ENCODE measurements at places on chromosomes 3 and 15. TPM values are rescaled to one million over a fixed set of nuclear protein-coding genes. Genes with fewer than 3 reads are reported as not detected.
A peak's percentile ranks its signal among the peaks of the same experiment; 100 is the strongest.

TGM5 gene
- total RNA-seq, result 0.71 TPM

- peaks cover 8% of the 10 kb centered on the region for H3K27me3 ChIP-seq
- no peak overlapping the region for H3K4me3 ChIP-seq
- DNase-seq, result no peak
- no peaks in the 10 kb centered on the region for H3K36me3 ChIP-seq
Observed at GRCh38 chr15:94670438-94671034, 439.2 kb downstream of the MCTP2 start.

DNA sequence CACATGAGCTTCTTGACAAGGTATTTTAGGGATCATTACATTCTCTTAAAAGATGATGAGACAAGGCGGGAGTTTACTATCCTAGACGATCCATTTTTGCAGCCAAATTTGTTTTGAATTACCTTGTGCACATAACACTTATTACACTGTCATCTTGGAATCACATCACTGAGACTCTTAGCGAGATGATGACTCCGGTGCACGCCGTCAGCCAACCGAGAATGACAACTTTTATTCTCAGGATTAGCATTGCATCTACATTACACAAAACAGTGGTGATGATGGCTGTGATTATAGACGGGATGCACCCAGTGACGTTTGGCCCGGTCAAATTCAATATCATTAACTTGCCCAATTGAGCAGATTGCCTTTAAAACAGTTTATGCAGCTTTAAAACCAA lies 216.1 kb downstream of the PDZRN3 start:
- no peak for DNase-seq
- peaks cover 43% of the 10 kb centered on the region for H3K4me1 ChIP-seq
- peaks cover 29% of the 10 kb centered on the region for H3K27me3 ChIP-seq

DNA sequence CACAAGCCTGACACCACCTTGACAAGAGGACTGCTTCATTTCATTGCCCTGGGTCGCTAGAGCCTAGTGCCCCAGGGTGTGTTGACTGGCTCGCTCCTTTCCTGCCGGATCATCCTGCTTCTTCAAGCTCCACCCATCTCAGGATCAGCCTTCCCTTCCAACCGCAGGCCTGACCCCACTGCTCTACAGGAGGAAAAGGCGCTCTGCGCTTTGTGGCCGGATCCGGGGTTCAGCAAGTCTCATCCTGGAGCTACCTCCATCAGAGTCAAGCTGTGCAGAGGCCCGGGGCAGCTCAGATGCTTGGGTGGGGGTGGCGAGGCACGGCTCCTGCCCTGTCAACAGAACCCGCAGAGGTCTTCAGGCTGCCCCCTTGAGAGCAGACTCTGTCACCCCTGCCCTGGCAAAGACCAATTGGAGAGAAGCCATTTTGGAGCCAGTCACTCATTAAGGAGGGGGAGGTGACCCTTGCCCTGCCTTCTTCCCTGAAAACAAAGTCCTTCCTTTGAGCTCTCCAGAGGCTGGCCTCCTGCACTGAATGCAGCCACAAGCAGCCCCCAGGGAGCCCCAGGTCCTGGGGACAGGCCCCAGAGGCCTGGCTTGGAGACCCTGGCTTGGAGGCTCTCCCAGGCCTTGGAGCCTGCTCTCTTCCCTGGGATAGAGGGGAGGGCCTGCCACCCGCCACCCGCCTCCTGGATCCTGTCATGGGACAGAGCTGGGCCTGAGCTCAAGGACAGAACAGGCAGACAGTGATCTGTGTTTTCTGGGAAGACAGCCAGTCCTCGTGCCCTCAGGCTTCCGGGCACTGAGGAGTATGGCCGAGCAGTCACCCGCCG lies 80.3 kb downstream of the CPN2 start:
- H3K4me1 ChIP-seq, result peaks cover 58% of the 10 kb centered on the region
- DNase-seq, result no peak
- H3K36me3 ChIP-seq, result no peaks in the 10 kb centered on the region
- peak overlapping the region; percentile 33 for H3K27ac ChIP-seq
- peaks cover 4% of the 10 kb centered on the region for H3K27me3 ChIP-seq
- H3K4me3 ChIP-seq, result no peak overlapping the region

BCL2A1 gene
- not detected for total RNA-seq

GRCh38 chr3:45632956-45633355 lies 38.4 kb downstream of the LIMD1 start:
- DNase-seq, result no peak
- H3K4me3 ChIP-seq, result no peak overlapping the region
- no peak overlapping the region for H3K27ac ChIP-seq
- H3K27me3 ChIP-seq, result no peaks in the 10 kb centered on the region

DNA sequence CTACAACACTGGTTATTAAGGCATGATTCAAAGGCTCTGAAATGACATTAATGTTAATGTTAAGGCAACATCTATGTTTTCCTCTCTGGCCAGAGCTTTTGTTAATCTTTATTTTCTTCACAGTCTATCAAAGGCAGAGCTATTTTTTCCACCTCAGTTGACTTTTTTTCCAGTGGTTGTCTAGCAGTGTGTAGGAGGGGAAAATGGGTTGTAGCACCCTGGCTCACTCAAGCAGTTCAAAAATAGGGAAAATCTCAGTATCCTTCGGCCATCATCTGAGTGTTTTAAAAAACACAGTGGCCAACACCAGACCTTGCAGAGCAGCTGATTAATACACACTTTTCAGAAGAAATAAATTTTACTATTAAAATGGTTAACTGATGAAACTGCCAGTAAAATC lies 21.4 kb downstream of the CBLB start:
- peaks cover 12% of the 10 kb centered on the region for H3K4me1 ChIP-seq
- peaks cover 25% of the 10 kb centered on the region for H3K36me3 ChIP-seq
- peak overlapping the region; percentile 16 for H3K4me3 ChIP-seq
- no peak for DNase-seq

DNA sequence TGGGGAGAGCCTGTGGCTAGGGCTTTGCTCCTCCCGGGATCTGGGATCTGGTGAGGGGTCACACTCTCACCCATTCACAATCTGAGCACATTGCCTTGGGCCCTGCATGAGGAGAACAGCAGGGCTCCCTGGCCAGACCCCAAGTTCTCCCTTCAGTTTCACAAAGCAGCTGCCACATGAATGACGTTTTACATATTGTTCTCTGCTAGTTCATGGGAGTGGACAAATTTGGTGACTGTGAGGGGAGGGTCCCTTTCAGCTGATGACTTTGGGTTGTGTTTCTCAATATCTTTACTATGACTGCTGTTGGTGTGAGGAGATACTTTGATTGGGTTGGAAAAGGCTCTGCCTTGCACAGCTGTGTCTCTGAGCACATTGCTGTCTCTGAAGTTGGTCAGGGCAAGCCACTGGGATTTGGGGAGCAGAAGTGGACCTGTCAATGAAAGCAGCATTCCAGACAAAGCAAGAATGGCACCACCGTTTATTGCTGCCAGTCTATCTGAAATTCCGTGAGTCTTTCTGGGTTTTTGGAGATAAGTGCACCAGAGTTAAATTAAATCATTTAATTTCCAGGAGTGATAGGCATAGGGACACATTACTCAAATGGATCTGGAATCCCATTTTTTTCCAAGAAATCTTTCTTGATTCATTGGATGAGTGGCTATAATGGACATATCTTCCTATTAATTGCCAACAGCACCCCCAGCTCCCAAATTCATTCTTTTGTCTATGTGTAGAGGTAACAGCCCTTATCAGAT lies 10.3 kb downstream of the TIMP4 start:
- DNase-seq, result no peak
- no peaks in the 10 kb centered on the region for H3K4me1 ChIP-seq
- no peaks in the 10 kb centered on the region for H3K36me3 ChIP-seq
- peaks cover 4% of the 10 kb centered on the region for H3K27me3 ChIP-seq

PCSK6 gene
- total RNA-seq, result 6.5 TPM

DNA sequence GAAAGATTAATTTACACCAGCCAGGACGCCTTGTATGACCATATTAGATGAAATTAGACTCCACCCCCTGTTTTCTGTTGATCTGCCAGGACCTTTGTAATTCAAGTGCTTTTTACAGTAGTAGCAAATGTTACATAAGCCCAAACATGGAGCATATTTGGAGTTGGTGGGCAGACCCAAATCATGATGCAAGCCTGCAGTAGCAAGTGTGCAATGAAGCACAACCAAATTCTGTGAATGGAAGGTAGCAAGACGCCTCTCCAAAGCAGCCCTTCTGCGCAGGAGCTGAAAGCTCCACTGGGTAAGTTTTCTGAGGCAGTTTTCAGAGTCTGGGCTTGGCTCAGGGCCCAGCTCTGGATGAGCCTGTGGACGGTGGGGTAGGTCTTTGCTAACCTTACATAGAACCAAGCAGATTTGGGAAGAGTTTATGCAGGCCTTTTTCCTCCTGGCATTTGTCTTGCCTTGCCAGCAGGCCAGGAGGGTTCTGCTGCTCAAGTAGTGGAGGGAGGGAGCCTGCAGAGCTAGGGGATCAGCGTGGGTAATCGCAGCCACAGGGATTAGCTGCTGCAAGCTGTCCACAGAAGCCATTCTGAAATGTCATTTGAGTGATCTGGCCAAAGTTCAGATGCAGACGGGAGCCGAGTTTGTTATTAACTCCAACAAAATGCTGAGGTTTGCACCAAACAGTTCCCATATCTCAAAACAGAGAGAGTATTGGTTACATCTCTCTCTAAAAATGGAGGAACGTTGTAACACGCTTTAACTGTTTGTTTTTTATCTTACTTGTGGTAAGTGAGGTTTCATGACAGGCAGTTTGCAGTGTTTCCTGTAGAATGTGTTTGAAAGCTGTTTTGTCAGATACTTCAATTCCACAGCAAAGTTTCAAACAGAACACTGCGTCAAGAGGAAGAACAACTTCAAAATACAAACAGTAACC lies 55.4 kb downstream of the PSMD6 start:
- no peak for DNase-seq
- H3K36me3 ChIP-seq, result peaks cover 5% of the 10 kb centered on the region
- no peaks in the 10 kb centered on the region for H3K27me3 ChIP-seq
- H3K4me3 ChIP-seq, result peak overlapping the region; percentile 65
- peak overlapping the region; percentile 51 for H3K27ac ChIP-seq

CCR8 gene
- total RNA-seq, result 1.2 TPM

GRCh38 chr15:57253500-57253899 lies 122.8 kb upstream of the CGNL1 start:
- H3K36me3 ChIP-seq, result peaks cover 38% of the 10 kb centered on the region
- H3K27ac ChIP-seq, result no peak overlapping the region
- H3K4me3 ChIP-seq, result no peak overlapping the region
- peaks cover 3% of the 10 kb centered on the region for H3K4me1 ChIP-seq

DNA sequence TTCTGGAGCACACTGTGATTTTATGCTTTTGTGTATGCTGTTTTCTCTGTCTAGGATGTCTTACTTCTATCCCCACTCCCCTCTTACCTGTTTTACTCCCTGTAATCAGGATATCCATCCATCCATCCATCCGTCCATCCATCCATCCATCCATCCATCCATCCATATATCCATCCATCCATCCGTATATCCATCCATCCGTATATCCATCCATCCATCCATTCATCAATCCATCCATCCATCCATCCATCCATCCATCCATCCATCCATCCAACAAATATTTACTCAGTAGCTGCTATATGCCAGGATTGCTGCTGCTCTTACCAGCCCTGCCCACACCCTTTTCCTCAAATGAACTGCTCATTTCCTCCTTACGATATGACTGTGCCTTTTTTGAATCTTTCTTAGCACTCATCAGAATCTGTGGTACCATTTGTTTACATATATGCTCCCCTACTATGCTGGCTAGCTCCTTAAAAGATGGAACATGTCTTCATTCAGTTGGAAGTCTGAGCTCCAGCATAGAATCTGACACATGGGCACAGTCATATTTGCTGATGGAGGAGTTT lies 35.2 kb downstream of the USP13 start:
- no peak overlapping the region for H3K27ac ChIP-seq
- H3K4me1 ChIP-seq, result no peaks in the 10 kb centered on the region
- no peak for DNase-seq
- H3K27me3 ChIP-seq, result no peaks in the 10 kb centered on the region

- peaks cover 31% of the 10 kb centered on the region for H3K4me1 ChIP-seq
- H3K4me3 ChIP-seq, result no peak overlapping the region
- no peaks in the 10 kb centered on the region for H3K36me3 ChIP-seq
- H3K27ac ChIP-seq, result no peak overlapping the region
Observed at GRCh38 chr3:112813723-112814171, 32.9 kb downstream of the CD200R1L start.

STAB1 gene
- 0.12 TPM for total RNA-seq

GHSR gene
- not detected for total RNA-seq

DPPA2 gene
- total RNA-seq, result 0.36 TPM

GRCh38 chr3:114126461-114126860 lies 52.4 kb downstream of the DRD3 start:
- no peak for DNase-seq
- no peak overlapping the region for H3K27ac ChIP-seq
- H3K4me1 ChIP-seq, result peaks cover 8% of the 10 kb centered on the region
- H3K36me3 ChIP-seq, result no peaks in the 10 kb centered on the region

GRCh38 chr15:56342653-56343052 lies 22.6 kb upstream of the TEX9 start:
- H3K27ac ChIP-seq, result no peak overlapping the region
- no peaks in the 10 kb centered on the region for H3K36me3 ChIP-seq
- peaks cover 3% of the 10 kb centered on the region for H3K4me1 ChIP-seq
- H3K4me3 ChIP-seq, result no peak overlapping the region

GALNT15 gene
- total RNA-seq, result 0.17 TPM

DNA sequence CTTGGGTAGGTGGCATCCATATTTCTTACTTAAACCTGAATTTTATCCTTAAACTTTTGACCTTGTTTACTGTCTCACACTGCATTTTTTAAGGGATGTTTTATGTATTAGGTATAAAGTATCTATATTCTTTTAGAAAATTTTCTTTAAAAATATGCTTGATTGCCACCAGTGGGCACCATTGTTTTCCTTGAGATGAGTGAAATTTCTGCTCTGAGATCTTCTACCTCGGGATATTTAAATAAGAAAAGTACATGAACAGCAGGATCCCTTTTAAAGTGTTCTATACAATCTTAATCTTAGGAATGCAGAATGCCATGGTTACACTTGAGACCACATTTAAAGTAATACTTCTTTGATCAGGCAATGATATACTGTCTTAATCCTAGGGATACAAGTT lies 108.7 kb downstream of the SLMAP start:
- DNase-seq, result no peak
- no peak overlapping the region for H3K4me3 ChIP-seq
- peaks cover 4% of the 10 kb centered on the region for H3K4me1 ChIP-seq

MYO5C gene
- 21.4 TPM for total RNA-seq

- H3K27me3 ChIP-seq, result peaks cover 4% of the 10 kb centered on the region
- no peak overlapping the region for H3K27ac ChIP-seq
- H3K4me3 ChIP-seq, result no peak overlapping the region
Observed at GRCh38 chr3:130316169-130316568, 29.3 kb upstream of the COL6A5 start.

PLA2G4B gene
- 19.9 TPM for total RNA-seq

DNA sequence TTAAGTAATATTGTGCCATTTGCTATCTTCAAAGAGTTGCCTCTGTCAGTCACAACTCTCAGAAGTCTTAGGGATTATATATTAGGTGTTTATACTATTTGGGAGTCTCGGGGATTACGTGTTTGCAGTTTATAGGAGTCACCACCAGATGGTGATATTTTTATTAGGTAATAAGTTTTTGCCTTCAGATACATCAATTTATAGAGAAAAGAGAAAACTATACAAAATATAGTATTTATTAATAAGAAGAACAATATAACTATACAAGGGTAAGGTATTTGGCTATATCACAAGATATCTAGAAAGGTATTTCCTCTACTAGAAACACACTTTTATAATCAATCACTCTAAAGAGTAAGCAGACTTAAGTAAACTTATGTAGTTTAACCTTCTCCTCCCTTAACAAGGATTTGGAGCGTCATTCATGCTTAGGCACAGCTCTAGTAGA lies 10.7 kb upstream of the DHX36 start:
- H3K4me1 ChIP-seq, result no peaks in the 10 kb centered on the region
- no peak for DNase-seq
- H3K36me3 ChIP-seq, result no peaks in the 10 kb centered on the region
- H3K27me3 ChIP-seq, result no peaks in the 10 kb centered on the region
- H3K4me3 ChIP-seq, result no peak overlapping the region
- H3K27ac ChIP-seq, result no peak overlapping the region
